Vagina (tissue), 2 donors: ENCODE measurements at places on chromosomes 11 and 22.

DNA sequence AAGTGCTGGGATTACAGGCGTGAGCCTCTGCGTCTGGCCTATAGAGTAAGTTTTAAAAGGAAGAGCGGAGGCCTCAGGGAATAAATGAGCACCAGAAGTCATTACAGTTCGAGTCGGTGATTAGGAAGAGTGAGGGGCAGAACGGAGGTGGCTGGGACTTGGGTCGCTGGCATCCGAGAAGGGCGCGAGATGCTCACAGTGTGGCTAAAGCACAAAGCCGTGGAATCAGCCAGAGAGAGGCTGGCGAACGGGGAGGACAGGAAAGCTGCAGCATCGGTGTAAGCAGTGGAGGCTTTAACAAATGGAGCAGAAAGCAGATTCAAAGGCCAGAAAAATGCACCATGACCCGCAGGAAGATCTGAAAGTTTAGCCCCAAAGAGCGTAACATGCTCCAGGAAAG, 2.7 kb upstream of the KRTAP5-4 start:
- no peak for DNase-seq

DNA sequence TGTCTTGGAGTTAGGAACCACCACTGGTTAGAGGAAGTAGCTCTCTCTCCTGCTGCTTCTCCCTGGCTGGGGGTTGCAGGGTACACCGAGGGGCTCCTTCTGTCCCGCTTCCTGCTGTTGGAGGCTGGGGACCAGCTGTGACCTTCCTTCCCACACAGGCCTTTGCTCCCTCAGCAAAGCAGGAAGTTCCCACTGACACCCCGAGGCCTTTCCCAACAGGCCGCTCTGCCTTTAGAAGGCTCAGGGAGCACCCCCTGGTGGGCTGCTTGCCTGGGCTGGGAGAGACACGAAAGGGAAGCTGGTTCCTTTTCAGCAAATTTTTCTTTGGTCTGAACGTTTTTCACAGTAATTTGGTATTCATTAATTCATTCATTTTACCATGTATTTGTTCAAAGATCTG, 527.9 kb upstream of the B3GAT1 start:
- no peak for DNase-seq

- no peak for DNase-seq
Measured at GRCh38 chr11:113082341-113082955, 121.2 kb downstream of the NCAM1 start.

DNA sequence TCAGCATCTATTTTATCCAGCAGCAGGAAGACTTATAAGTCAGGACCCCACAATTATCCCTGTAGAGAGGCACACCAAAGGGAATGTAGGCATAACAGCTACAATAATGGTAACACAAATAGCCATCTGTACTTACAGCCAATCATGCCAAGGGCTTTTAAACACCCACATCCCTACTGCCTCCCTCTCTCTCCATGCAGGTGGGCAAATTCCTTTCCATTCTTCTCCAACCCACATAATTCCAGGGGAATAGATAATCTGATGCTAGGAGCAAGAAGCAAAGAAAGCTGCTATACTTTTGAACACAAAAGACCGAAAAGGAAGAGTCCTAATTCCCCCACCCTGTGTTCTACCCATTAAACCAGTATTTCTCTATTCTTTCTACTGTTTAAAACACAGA, 46.7 kb downstream of the RBFOX2 start:
- no peak for DNase-seq

DNA sequence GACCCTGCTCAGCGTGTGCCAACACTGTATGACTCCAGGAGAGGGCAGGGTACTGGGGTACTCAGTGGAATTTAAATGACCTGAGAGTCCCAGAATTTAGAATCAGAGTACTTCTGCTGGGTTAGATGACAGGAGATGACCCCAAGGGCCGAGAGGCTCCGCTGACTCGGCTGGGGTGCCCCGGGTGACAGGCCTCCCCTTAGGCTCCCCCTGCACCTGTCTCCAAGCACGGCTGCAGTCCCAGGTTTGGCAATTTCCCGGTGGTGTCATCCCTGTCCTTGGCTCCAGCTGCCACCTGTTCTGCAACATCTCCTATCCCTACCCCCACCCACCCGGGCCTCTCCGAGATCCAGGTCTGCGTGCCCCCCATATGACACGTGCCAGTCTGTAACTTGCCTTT, 1.3 kb downstream of the ACTN3 start:
- no peak for DNase-seq

GRCh38 chr11:121391914-121392313, 60.2 kb upstream of the SORL1 start:
- DNase-seq, result no peak

- DNase-seq, result no peak
Measured at GRCh38 chr11:18749681-18750319, 23.8 kb upstream of the IGSF22 start.

DNA sequence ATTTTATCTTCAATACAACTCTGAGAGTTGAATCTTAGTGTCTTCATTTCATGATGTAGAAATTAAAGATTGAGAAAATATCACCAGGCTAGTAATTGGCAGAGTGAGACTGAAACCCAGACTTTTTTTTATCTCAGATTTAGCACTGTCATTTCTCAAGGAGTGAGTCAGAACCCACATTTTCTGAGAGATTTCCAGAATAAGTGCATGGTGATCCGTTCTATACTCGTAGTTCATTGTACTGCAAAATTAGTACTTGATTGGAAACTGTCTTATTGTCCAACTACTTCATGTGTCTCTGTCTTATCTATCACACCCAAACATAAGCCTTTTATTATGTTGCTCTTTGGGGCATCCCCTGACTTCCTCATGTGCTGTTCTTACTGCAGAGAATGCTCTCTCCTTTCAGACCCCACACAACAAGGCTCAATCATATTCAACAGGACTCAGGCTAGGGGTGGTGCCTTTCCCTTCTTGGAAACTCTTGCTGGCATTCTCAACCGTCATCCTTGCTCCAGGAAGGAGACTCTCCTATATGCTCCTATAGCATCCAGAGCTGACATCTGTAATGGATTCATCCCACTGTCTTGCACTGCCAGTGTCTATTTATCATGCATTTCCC, 76.7 kb upstream of the BLID start:
- DNase-seq, result no peak

- DNase-seq, result no peak
Measured at GRCh38 chr11:72326151-72326848, 82.3 kb upstream of the PHOX2A start.

GRCh38 chr11:79786961-79787360, 346.1 kb upstream of the TENM4 start:
- no peak for DNase-seq

- DNase-seq, result no peak
Measured at GRCh38 chr11:61707574-61707973, 27.4 kb downstream of the DAGLA start.

DNA sequence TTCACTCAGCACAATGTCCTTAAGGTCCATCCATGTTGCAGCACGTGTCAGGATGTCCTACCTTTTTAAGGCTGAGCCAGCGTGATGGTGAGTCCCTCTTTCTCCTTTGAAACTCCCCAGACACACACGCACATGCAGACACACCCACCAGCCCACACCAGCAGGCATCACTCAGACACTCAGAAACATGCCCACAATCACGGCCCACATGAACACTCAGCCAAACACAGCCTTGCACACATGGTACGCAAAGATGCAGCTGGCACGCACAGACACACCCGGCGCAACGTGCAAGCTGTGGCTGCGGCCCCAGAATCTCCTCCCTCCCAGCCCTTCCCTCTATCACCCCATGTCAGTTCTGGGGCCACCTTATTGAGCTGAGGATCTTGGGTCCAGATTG, 8.0 kb downstream of the FADS3 start:
- DNase-seq, result no peak

- DNase-seq, result no peak
Measured at GRCh38 chr22:27780161-27780575, 21.4 kb downstream of the MN1 start.

DNA sequence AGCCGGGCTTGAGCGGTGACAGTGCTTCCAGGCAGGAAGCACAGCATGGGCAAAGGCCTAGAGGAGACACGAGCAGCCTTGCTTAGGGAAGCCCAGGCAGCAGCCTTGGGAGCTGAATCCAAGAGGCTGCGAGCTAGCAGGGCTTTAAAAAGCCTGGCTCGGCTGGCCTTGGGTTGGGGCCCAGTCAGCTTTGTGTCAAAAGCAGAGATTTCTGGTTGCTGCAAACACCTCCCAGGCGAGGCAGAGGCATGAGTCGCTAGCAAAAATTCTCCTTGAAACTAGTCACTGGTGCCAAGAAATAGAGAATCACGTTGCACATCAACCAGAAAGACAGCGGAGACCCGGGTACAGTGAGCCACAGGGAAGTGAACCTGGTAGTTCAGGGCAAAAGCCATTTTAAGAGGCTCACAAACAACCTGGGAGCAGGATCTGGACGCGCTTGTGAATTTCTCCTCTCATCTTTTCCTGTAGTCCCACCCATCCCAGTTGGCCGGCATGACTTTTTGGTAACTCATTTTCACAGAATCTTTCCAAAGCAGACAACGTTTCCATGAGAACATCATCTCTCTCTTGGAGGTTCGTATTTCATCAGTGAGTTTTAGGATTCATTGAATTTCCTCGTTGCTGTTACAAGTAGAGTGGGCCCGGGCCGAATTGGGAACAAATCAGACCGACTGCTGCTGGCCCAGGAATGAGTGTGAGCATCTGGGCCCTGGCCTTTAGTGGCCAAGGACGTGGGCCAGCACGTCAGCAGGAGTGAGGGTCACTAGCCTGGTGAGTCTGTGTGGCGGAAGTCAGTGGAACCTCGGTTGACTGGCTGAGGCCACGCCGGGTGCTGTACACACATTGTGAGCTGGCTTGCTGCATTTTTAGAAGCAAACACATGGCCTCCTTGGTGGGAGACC, 16.4 kb upstream of the FGF4 start:
- DNase-seq, result no peak

- DNase-seq, result no peak
Measured at GRCh38 chr11:64466115-64466718, 107.3 kb downstream of the RPS6KA4 start.

- no peak for DNase-seq
Measured at GRCh38 chr11:17805873-17806272, 71.3 kb downstream of the KCNC1 start.

DNA sequence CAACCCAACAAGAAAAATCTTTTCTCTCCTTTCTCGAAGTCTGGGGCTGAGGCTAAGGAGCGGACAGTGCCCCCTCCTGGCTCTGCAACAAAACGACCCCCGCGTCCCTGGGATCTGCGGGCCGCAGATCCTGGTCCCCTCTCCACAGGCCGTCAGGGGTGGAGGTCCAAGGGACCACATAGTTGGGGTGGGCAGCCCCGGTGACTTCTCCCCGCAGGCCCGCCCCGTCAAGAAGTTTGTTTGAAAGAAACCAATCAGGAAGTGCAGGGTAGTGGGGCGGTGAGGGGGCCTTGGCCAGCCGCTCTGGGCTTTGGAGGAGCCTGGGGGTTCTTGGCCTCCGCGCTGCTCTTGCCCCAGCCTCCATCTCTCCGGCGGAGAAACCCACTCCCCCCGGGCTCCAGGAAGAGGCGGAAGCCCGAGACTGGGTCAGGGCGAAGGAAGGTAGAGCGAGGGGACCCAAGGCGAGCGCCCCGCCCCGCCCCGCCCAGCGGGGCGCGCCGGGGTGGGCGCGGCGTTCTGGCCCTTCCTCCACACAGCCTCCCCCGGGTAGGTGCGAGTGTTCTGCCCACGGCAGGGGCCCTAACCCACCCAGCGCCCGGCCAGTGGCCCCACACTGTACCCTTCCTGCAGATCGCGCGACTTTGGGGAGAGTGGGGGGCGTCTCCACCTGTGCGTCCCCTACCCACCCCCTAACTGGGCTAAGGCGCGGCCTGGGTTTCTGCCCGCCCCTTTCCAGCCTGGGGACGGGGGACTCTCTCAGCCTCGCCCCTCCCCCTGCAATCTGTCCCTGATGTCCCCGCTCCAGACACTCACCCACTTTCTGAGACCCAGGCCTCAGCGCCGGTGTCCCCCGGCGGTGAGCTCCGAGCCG, 1.3 kb downstream of the TP53I11 start:
- no peak for DNase-seq

GRCh38 chr11:114311946-114312345, 15.7 kb downstream of the NNMT start:
- DNase-seq, result no peak

GRCh38 chr22:30017375-30018223, 62.7 kb upstream of the HORMAD2 start:
- DNase-seq, result no peak

DNA sequence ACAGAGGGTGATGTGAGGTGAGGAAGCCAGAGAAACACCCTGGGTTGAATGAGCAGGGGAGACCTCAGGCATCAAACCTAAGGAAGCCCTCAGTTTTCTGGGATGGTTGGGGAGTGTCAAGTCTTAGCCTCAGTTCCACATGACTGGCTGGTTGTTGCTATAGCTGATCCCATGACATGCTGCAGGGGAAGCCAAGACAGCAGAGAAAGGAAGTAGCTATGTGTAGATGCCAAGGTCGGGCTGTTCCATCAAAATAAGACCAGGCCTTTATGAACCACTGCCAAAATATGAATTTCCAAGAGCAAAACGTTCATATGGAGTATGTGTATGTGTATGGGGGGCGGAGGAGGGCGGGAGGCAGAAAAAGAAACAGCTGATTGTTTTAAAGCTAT, 11.6 kb downstream of the CD59 start:
- no peak for DNase-seq

DNA sequence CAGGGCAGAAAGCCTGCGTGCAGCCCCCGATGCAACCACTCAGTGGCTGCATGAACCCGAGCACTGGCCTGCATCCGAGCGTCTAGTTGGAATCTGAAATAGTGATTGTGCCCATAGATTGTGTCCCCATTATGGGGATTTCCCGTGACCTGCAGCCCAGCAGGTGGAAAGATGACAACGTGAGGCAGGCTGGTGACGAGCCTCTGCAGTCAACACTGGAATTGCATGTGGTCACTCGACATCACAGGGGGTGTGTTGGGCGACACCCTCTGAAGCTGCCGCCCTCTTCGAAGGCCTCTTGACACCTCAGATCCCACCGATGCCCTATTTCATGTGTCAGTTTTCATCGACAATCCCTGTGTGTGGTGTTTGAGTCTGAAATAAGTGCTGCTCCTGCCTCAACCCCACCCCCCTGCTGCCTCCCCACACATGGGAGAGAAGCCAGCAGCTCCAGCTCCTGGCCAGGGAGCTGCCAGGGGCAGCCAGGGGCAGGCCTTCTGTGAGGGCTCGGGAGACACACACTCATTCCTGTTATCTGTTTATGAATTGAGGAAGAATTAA, 172.0 kb upstream of the B3GAT1 start:
- DNase-seq, result peak; percentile 79

DNA sequence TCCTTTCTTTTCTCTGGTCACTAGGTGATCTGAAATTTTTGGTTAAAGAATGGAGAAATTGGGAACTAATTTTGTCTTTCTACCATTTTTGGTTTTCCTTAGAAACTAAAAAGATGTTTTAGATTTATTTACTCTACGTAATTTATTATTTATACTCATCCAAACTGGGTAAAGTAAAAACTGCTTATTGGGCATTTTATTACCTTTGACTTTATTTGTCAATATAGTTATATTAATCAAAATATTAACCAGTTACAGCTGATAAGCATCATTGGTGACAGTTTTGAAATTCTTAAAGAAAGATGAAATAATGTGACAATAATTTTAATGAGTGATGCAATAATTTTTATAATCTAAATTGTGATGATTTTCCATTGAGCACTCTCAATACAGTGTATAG, 502.0 kb upstream of the RAG2 start:
- DNase-seq, result no peak
